Glutamatergic neuron (in vitro differentiated cells): ENCODE measurements at places on chromosomes 7 and 10. TPM values are rescaled to one million over a fixed set of nuclear protein-coding genes. Genes with fewer than 3 reads are reported as not detected.

GRCh38 chr7:128812514-128813168 lies 17.6 kb upstream of the FLNC start:
- no peak for DNase-seq

- no peak for DNase-seq
Measured at GRCh38 chr7:2483494-2483893, 7.3 kb upstream of the GRIFIN start.

The MGMT gene
- 15.9 TPM for total RNA-seq

GRCh38 chr10:137031-137430 lies 1.8 kb downstream of the ZMYND11 start:
- peak; percentile 43 for DNase-seq

DNA sequence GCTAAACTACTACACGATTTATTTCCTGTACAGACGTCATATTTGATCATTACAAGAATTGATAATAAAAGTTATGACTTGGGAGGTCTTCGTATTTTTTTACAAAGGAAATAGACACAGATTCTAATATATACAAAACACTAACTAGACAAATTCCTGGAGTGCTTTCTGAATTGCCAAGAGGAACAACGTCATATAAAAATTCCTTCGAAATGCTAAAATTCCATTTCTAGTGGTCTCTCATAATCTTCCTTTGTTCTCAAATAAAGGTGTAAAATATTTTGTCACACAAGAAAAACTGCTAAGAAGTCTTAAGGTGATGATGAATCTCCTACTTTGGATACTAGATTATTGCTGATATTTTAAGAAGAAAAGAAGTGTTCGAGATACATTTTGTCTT lies 85.4 kb downstream of the CDK6 start:
- DNase-seq, result no peak

- DNase-seq, result no peak
Measured at GRCh38 chr7:121000081-121000983, 11.8 kb downstream of the CPED1 start.

DNA sequence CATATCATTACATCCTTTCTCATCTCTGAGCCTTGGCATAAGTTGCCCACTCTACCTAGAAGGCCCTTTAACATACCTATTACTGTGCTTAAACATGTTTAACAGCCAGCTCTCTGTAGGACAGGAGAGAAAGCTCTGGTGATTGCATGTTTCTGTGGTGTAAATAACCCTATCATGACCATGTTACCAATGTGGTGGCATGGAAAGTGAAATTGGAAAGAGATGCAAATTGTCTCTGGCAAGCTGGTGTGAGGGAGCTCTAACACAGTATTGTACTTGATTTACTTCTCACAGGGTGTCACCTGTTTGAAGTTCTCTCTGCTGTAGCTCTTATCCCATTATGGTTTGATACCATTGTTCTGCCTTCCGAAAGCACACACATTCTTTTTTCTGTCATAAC lies 231.8 kb upstream of the DKK1 start:
- DNase-seq, result no peak

The PILRB gene
- 62.6 TPM for total RNA-seq

- DNase-seq, result peak; percentile 71
Measured at GRCh38 chr7:4882169-4883032, 1.1 kb downstream of the RADIL start.

DNA sequence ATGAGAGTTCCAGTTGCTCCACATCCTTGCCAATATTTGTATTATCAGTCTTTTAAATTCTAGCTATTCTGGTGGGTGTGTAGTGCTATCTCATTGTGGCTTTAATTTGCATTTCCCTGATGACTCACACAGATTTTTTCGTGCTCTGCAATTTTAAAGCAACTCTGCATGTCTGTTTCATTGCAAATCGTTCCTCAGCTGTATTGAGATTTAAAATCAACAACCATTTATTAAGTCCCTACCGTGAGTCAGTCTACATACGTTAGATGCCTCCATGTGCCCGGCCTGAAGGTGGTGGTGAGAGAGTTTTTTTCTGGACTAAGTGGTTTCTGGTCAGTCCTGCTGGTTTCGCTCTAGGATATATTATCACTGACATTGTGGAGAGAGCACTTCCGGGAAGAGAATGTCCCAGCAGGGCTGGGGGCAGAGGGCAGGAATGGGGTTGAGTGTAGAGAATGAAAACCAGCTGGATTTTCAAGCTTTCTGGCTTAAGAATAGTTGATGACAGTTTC lies 8.4 kb upstream of the HYCC1 start:
- no peak for DNase-seq

DNA sequence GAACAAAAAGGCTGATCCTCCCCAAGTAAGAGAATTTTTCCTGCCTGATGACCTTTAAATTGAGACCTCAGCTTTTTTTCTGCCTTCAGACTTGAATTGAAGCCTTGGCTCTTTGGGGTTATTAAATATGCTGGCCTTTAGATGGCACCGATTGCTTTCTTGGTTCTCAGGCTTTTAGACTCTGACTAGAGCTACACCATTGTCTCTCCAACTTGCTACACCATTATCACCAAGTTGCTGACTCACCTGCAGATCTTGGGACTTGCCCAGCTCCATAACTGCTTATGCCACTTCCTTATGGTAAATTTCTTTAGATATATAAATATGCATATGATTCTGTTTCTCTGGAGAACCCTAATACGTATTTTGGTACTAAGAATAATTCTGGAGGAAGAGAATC lies 3.1 kb upstream of the ABCA13 start:
- no peak for DNase-seq

DNA sequence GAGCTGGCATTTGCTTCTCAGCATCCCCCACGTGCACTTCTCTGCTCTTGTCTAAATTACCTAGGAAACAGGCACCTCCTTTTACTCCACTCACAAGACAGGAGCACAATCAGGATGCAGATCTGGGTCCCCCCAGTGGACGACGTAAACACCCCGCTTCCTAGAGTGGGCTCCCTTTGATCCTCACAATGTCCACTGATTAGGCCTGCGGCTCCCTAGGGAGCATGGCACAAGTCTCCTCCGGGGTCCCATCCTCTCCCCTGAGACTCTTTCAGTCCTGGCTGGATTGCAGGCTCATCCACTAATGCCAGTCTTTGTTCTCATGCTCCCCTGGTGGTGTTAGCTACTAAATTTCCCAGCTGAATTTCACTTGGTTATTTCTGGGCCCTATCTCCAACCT lies 98.3 kb downstream of the GLI3 start:
- no peak for DNase-seq

The TMEM229A gene
- not detected for total RNA-seq

DNA sequence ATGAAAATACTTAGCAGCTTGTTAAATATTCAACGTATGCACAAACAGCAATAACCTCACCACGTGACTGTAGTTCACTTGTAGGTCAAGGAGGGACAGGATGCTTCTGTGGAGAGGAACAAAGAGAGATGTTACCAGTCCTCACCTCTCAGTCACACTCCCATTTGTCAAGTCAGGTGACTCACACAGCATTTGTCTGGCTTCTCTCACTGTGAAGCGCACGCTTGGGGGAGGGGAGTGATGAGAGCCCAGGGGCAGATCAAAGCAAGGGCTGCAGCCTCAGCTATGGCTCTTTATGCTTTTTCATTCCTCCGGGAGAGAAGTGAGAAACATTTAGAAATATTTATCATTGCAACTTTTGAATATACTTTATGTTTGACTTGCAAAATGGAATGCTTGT lies 2.9 kb upstream of the RBM20 start:
- peak; percentile 74 for DNase-seq

DNA sequence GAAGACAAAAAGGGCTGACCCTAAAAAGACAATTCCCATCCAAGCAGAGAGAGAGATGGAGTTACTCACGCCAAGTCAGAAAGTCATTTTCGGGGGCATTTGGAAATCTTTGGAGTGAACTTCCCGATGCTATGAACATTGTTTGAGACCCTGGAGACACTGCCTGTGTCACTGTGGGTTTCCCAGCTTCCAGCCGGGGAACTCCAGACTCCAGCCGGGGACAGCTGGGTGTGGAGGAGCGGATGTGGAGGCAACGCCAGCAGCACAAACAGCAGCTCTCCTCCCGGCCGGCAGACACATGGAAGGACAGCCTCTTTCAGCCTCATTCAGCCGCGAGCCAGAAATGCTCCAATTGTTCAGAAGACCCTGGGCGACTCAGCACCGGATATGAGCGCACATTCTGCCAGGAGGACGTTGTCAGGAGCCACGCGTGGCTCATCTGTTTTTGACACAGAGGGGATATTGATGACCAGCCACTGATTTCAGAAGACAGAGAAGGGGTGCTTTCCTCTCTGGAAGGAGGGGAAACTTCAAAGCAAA lies 97.6 kb downstream of the PRPF18 start:
- DNase-seq, result no peak

GRCh38 chr10:128001363-128001745 lies 94.5 kb downstream of the PTPRE start:
- no peak for DNase-seq

DNA sequence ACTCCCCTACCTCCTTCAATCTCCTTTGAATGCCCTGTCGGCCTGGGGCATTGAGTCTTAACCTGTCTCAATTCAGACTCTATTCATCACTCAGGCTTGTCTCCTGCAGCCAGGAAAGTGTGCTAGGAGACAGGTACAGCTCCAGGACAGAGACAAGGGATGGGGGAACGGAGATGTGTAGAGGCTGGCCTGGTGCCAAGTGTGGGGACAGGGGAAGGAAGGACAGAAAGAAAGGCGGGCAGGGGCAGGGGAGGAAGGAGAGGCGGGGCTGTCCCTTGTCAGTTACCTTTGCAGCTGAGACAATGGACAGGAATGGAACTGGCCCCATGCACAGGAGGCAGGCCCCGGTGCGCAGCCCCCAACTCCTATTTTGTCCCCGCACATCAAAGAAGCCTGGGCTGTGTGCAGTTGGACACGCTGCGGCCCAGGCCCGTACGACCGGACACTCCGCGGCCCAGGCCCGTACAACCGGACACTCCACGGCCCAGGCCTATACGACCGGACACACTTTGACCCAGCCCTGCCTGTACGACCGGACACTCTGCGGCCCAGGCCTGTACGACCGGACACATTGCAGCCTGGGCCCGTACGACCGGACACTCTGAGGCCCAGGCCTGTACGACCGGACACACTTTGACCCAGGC lies 36.9 kb downstream of the CHST15 start:
- DNase-seq, result no peak

DNA sequence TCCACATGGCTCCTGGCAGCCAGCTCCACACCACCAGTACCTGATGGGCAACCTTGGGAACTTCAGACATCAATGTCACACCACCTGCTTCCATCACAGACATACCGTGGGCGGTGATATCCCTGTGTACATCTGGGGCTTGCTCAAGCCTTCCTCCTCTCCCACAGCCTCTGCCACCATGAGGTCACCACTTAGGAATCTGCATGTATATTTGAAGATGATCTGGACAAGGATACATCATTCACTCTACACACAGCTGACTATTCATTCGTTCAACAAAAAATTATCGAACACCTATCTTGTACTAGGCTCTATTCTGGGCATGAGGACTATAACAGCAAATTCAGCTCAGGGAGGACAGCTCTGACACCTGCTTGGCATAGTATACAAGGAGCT lies 6.8 kb downstream of the DLG5 start:
- no peak for DNase-seq

GRCh38 chr7:47573758-47574481 lies 8.0 kb downstream of the TNS3 start:
- no peak for DNase-seq

DNA sequence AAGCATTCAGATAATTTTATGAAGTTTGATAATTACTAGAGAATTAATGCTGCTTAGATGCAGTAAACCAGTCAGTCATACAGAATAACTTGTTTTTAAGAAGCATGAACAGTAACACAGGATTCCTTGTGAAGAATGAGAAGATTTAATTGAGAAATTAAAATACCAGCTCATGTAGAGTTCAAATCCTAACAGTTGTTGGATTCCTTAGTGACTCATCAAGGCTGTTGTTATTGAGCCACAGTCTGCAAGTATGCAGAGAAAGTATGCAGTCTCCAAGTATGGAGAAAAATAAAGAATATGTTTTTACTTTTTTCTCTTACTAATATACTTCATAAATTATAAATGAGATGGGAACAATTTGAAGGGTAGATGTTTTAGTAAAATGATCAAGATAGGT lies 30.2 kb upstream of the CYP26C1 start:
- no peak for DNase-seq

- DNase-seq, result no peak
Measured at GRCh38 chr10:45375101-45375500, 1.1 kb downstream of the ALOX5 start.

The PDE1C gene
- total RNA-seq, result 3.3 TPM

DNA sequence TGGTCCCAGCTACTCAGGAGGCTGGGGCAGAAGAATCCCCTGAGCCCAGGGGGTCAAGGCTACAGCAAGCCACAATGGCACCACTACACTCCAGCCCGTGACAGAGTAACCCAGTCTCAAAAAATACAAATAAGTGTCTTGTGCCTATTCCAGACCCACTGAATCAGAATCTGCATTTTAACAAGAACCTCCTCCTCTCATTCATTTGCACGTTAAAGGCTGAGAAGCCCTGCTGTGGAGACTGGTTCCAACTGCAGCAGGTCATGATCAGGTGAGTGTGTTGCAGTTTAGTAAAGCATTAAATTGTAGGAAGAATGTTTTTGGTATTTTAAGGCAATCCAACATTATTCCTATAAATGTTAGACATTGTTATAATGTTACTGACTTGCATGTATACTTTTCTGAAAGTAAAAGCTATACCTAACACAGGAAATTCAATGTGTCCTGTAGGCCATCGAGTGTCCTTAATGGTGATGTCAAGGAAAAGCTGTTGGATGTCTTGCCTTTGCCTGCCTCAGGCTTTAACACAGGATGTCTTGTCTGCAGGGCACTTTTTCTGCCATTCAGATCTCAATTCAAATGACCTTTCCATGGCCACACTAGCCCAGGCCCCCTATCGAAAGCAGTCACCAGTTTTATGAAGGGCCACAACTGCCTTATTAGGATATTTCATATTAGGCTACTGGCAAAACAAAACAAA lies 30.4 kb downstream of the MKRN1 start:
- DNase-seq, result no peak

- no peak for DNase-seq
Measured at GRCh38 chr7:79504607-79505389, 51.3 kb upstream of the MAGI2 start.

DNA sequence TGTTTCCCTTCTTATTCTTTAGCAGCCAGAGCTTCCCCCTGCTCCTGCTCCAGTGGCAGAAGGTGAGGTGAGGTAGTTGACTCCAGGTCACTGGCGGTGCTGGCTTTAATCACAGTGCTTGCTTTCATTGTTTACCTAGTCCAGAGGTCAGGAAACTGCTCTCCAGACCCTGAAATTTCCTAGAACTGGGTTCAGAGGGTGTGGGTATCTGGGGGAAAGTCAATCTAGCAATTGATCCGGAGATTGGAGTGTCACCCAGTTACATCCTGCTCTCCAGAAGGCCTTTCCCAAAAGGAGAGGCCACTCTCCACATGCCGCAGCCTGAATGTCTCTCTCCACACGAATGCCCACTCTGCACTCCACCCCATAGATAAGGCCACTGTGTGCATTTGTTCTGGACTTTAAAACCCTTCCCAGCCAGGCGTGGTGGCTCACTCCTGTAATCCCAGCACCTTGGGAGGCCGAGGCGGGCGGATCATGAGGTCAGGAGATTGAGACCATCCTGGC lies 2.1 kb upstream of the MBL2 start:
- DNase-seq, result no peak

The DNAJC1 gene
- 4.3 TPM for total RNA-seq
